Left forelimb (tissue), 1 donor: ENCODE measurements at places on chromosomes 16 and 17.

- no peak for DNase-seq
Observed at GRCh38 chr16:20744922-20745440, 3.4 kb upstream of the THUMPD1 start.

GRCh38 chr16:11781773-11782172 is 15.3 kb downstream of the ZC3H7A start:
- DNase-seq = no peak

DNA sequence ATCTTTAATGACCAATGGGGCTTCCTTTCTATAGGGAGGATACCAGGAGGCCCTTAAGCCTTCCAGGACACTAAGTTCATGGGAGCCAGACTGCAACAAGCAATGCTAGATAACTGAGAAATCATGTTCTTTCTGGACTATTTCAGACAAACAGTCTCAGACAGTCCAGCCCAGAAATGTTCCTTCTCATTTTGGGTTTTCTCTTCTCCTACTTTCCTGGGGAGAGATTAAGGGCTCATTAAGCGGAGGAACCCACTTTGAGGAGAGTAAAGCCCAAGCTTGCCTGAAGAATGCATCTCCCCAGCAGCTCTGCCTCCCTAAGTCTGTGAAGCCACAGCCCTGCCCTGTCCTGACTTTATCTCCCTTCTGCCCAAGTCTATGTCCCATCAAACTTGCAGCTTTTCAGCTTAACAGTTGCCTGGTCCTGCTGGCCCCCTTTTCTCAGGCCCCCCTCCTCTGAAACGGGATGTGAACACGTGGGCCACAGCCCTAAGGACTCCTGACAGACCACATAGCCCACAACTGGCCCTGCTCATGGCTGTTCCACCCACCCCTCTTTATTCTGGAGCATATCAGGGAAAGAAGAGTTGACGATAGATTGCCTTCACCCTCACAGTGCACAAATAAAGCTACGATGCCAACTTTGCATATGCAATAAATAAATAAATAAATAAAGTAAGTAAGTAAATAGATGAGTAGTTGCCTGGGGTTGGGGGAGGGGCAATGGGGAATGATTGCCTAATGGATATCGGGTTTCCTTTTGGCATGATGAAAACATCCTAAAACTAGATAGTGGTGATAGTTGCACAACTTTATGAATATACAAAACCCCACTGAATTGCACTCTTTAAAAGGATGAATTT is 111.0 kb downstream of the N4BP1 start:
- no peak for DNase-seq

- DNase-seq = no peak
Observed at GRCh38 chr16:54176376-54176901, 110.1 kb downstream of the IRX3 start.

- DNase-seq = no peak
Observed at GRCh38 chr16:77736879-77737278, 14.6 kb downstream of the NUDT7 start.

GRCh38 chr16:4944333-4945281 is 7.7 kb upstream of the PPL start:
- DNase-seq = peak; percentile 86

- DNase-seq = no peak
Observed at GRCh38 chr17:1928976-1929375, 96.2 kb downstream of the RTN4RL1 start.

DNA sequence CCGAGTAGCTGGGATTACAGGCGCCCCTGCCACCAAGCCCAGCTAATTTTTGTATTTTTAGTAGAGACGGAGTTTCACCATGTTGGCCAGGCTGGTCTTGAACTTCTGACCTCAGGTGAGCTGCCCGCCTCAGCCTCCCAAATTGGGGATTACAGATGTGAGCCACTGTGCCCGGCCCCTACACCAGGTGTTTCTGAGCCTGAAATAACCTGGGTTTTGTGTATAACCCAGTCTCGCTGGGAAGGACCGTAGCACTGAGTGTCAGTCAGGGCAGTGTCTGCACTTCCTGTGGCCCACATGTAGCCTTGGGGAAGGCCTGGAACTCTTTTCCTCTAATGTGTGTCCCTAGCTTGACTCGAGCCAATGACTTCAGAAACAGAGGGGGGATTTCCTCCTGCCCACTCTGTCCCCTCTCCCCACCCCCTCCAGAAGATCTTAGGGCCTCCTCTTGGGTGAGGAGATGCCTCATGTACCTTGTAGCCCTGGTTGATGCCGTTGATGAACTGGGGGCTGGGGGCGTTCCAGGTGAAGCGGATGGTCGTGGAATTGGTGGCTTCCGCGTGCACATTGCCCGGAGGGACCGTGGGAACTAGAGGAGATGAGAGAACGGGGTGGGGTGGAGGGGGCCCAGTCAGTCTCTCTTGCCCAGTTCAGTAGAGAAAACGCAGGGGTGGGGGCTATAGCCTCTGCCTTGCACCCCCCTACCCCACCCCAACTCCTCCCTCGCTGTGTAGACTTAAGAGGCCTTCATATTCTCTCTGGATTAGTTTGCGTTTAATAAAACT is 102.6 kb upstream of the CDC42EP4 start:
- DNase-seq = no peak

DNA sequence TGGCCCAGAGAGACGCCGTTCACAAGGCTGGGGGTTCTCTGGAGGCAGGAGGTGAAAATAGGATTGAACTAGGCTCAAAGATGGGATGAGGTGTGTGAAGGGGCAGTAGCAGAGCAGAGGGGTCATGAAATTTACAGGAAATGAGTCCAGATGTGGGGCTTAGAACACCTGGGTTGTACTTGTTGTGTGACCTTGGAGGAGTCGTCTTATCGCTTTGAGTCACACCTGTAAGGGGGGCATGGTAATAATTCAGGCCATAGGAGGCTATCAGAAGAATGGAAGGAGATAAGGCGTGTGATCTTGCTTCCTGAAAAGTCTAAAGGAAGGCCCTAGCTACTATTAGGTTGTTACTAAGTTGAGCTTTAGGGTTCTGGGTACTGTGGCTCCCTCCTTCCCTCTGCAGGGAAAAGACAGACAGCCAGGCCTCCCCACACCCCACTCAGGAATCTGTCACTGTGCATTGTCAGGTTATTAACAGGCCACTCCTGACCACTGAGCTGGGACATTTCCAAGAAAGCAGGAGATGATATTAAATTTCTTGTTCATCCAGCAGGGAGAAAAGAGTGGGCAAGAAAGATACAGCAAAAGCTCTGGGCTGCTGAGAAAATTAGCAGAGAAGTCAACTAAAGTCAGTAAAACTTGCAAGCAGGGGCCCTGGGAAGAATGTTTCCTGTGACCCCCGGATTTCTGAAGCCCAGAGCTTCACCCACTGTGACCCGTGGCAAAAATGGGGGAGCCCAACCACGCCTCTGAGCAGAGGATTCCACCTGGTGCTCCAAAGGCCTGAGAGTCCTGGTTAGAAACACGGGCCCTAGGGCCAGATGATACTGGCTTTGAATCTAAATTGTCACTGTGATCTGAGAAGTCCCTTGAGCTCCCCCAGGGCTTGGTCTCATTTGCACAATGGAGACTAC is 6.0 kb upstream of the CDC42EP4 start:
- DNase-seq = no peak

DNA sequence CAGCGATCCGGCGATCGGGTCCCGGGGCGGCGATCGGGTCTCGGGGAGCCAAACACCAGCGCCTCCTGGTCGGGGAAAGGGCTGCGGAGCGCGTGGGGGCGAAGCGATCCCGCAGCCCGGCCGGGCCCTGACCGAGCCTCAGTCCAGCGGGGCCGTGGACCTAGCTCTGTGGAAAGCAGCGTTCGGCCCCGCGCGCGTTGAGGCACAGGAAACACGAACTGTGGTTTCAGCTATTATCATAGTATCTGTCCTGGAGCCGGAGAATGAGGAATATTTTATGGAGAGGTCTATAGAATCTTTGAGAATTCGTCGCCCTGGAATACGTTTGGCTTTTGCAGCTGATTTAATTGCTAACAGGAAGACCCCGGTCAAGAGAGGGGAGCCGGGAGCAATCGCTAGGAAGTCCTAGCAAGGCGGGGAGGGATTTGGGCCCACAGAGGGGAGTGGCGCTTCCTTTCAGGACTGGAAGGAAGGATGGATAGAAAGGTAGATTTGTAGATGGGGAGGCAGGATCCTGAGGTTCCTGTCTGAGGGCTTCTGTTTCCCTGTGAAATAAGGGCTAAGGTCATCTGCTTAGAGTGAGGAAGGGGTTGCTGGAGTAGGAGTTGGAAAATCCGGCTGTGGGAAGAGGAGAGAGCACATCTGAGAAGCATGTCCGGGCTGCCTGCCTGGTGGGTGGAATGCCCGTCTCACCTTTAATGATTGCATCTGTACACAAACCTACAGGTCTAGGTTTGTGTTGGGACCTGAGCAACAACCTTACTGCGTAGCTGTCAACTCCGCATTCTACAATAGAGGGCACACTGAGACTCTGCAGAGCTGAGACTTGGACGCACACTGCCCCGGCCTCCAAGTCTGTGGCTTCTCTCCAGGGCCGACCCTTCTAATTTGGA is 770 bp downstream of the CCNF start:
- DNase-seq = no peak

GRCh38 chr17:27493088-27493487 is 36.8 kb downstream of the KSR1 start:
- no peak for DNase-seq

- DNase-seq = no peak
Observed at GRCh38 chr16:51327001-51327400, 175.9 kb upstream of the SALL1 start.

- DNase-seq = no peak
Observed at GRCh38 chr17:42678951-42679491, 2.2 kb upstream of the PLEKHH3 start.

- no peak for DNase-seq
Observed at GRCh38 chr16:64397042-64397441, 724.8 kb downstream of the CDH11 start.

DNA sequence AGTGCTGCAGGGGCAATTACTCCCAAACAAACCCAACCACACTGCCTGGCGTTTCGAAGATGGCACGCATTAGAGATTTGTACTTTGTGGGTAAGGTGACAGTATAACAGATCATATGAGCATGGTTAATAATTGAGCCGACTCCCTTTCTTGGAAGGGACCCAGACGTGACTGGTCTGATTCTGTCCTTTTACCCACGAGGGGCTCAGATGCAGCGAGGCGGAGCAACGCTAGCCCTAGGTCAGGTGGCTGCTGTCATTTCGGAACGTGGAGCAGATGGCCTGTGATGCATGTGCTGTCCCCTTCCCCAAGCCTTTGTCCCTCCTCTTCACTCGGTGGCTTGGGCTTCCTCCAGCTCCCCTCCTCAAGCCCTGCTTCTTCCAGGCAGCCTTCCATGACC is 84.2 kb downstream of the SNX29 start:
- DNase-seq = no peak

DNA sequence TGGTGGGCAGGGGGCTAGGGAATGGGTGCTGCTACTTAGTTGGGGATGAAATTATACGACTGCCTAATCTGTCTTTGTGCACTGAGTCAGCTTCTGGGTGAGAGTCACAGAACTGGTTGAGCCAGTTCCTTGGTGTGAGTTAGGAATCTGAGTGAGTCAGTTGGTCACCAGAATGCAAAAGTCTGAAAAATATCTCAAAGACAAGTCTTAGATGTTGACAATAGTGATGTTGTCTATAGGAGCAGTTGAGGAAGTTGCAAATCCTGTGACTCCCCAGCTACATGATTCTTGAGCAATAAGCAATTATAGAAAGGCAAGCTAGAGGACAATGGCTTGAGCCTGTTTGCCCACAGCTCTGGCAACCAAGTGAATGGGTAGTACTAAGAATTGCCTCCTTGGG is 399.2 kb downstream of the CNTNAP4 start:
- no peak for DNase-seq

DNA sequence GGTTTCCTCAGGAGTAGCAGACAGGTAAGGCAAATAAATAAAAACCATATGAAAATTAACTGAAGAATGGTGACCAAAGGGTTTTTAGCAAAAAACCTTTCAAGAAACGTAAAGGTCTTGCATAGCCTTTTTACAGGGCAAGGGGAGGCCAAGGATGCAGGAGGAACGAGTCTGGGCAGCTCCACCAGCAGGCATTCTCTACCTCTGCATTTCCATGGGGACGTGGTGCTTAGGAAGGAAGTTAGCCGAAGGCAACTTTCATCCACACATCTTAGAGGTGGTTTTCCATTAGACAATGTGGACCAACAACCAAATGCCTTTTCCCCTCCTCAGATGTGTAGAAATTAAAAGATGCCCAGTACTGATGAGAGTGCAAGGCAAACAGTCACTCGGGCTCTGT is 20.7 kb downstream of the TOM1L2 start:
- no peak for DNase-seq

DNA sequence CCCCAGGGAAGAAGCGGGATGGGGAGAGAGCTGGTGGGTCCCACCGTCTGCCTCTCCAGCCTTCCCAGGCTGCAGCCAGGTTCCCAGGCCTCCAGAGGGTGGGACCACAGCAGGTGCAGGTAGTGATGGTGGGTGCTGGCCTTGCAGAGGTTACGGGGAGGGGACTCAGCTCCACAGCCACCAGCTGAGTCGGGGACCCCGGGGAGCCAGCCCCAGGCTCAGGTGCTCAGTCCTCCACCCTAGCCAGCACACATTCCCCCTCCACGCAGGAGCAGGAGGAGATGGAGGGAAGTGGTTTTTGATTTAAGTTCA is 5.0 kb downstream of the TP53I13 start:
- no peak for DNase-seq

DNA sequence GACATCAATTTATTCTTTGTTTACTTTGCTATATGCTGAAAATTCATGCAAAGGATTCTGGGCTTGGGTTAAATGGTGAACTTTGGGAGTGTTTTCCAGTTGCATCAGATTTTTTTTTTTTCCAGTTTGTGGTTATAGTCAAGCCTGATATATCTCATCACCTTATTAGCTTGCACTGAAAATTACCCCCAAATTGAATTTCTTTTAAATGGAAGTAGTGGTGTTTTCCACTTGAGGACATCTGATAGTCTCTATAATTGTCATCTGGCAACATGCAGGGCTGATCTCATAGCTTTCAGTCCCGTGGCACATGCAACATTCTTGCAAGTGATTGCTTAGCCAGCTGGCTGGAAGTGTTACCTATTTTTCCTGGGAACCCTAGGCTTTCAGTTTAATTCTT is 4.7 kb upstream of the KRTAP3-1 start:
- no peak for DNase-seq

DNA sequence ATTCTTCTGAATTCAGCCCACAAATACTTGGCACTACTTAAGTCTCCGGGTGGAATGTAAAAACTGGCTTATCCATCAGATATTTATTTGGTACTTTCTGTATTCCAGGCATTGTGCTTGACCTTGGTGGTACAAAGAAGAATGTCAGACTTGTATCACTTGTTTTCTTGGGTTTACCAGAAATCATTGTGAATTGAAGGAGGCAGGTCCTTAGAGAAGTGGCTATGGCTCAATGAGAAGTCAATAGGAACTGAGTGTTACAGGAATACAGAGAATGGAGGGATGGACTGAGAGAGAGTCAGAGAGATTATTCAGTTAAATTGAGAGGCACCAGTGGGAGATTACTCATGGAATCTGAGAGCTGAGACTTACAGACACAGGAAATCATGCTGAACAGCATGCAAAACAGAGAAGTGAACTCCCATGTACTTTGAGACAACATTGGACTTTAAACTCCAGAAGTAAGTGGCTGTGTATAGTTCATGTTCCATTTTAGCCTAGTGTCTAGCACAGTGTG is 704.1 kb downstream of the CDH11 start:
- no peak for DNase-seq

- DNase-seq = no peak
Observed at GRCh38 chr17:49638818-49639217, 39.1 kb downstream of the SPOP start.

- DNase-seq = peak; percentile 64
Observed at GRCh38 chr17:39667262-39667944, 850 bp upstream of the PNMT start.
